ENCODE measurements at places on chromosomes 3 and 15.

- DNase-seq: no peak
Observed at GRCh38 chr3:5411786-5412185, 224.3 kb downstream of the EDEM1 start.

DNA sequence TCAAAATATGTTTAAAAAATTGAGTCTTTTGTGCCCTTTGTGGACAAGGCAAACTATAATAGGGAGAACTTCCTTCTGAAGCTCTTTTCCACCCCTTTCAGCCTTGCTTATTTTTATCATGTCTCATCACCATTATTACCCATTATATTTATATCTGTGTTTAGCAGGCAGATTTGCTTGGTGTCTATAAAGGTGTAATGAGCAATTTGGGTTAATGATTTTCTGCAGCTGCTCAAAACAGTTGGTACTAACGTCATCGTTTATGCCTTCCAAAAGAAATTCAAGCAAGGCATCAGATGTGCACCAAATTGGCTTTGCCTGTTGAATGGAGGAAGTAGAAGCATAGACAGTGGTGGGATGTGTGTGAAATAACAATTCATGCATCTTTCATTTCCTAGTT is 483.7 kb upstream of the SGO1 start:
- no peak for DNase-seq

DNA sequence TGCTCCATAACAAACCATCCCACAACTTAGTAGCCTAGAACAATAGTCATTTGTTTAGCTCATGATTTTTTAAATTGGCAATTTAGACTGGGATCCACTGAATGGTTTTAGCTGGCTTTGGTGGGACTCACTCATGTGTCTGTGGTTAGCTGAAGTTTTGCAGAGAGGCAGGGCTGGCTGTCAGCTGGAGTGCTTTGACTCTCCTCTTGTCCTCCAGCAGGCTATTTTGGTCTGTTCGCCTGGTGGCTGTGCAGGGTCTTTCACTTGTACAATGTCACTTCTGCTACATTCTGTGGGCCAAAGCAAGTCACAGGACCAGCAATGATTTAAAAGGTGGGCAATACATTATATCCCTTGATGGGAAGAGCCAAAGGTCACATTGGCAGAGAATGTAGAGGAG is 1146.5 kb downstream of the ROBO2 start:
- no peak for DNase-seq

DNA sequence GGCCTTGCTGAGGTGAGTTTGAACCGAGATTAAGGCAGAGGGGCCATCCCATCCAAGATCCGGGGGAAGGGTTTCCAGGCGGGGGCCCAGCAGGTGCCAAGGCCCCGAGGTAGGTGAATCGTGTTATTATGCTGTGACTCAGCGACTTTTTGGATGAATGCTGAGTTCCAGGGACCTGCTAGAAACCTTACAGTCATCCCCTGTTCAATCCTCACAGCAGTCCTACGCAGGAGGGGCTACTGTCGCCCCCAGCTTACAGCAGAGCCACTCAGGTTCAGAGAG is 40.9 kb downstream of the DNAJB8 start:
- no peak for DNase-seq

DNA sequence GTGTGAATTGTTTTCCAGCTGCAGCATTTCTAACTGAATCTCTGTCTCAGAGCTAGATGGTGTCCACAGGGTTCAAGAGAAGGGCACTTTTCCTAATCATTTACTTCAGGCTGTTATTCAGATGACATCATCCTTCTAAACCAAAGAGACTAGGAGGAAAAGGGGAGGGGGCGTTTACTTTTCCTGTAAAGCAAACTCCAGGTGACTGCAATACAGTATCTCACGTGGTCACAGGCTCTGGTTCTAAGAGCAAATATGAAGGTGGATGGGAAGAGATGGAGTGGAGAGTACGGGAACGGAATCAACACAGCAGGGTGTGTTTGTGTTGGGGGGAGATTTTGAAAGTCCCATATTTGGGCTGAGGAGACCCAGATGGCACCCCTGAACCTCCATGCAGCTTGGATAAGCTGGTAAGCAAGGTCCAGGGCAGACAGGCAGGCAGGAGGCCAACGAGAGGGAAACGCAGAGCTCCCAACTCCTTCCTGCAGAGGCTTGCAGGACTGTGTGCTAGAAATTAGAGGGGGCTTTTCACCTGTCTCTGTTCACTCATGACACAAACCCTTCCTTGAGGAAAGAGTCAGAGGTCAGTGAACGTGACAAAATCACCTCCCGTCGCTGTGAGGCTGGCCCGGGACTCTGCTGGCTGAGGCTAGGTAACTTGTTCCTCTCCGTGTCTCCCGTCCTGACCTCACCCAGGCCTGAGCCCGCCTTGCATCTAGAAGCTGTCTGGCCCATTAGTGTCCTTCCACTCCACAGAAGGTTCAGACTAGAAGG is 151.2 kb downstream of the OPA1 start:
- no peak for DNase-seq

- DNase-seq: no peak
Observed at GRCh38 chr3:12303534-12303933, 14.7 kb downstream of the PPARG start.

DNA sequence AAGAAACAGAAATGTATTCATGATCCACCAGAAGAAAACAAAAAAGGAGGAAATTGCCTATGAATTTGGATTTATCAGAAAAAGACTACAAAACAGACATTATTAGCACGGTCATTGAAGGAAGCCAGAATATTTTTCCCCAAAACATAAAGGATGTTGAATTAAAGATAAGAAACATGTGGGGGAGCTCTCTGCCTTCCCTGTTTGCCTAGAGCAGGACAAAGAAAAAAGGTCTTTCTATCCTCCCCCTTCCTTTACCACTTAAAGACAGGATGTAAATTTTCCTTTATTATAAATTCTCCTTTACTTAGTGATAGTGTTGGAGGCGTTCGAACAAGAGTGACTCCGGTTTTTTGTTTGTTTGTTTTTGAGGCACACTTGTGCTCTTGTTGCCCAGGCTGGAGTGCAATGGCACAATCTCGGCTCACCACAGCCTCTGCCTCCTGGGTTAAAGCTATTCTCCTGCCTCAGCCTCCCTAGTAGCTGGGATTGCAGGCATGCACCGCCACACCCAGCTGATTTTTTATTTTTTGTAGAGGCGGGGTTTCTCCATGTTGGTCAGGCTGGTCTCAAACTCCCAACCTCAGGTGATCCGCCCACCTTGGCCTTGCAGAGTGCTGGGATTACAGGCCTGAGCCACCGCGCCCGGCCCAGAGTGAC is 14.9 kb upstream of the RPN1 start:
- DNase-seq: no peak

- DNase-seq: peak; percentile 26
Observed at GRCh38 chr3:50572158-50572557, 2.8 kb downstream of the HEMK1 start.

DNA sequence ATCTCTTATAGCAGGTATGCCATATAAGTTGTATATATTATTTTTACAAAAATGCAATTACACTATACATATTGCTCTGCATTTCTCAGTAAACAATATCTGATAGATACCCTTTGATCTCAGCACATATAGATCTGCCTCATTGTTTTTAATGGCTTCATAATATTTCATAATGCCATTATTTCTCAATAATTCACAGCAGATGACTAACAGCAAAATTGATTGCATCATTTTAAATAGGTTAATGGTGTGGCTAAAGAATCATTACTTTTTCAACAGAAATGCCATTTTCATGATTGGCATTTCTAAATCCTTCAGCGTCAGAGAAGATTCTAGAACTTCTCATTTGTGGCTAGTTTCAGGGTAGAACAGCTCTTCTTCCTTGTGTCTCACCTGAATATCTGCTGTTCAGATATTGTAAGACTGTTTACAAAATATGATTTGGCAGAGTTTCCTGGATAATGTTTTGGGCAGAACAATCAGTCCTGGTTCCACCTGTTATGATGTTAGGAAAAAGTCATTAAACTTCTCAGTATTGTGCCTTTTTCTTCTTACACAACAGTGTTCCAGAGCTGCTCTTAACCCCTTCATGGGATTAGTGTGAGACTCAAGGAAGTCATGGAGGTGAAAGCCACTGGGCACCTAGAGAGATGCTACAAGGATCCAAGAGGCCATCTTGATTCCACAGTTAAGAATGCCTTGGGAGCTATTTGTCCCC is 397.6 kb upstream of the THBS1 start:
- DNase-seq: no peak

DNA sequence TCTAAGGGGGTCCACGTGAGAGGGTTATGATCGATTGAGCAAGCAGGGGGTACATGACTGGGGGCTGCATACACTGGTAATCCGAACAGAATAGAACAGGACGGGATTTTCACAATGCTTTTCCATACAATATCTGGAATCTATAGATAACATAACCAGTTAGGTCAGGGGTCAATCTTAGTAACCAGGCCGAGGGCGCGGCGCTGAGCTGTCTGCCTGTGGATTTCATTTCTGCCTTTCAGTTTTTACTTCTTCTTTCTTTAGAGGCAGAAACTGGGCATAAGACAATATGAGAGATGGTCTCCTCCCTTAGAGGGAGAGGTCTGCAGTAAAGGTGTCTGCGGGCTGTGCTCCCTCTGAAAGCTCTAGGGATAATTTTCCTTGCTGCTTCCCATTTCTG is 261.3 kb downstream of the XXYLT1 start:
- DNase-seq: no peak

DNA sequence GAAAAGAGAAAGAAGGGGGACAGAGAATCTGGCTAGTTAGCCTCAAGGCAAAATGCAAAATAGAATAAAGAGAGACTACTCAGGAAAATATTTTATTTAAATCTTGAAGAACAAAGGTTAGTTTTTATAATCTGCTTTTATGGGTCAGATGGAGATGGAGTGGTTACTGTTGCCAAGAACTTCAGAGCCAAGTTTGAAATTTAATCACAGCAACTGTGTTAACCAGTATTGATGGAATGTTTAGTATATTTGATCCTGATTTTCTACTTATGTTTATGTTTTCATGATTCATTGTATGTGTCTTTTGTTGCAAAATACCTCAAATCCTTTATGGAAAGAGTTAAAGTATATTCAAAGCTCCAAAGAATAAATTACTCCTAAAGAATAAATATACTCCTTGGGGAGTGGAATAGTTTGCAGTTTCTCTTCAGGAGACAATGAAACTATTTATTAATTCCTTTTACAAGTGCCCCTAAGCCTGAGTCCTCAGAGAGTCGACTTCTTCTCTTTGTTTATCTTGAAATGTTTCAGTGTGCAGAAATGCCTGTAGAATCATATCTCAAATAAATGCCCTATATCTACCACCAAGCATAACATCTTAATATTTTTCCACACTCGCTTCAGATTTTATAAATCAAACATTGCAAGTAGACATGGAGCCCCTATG is 60.9 kb upstream of the THSD4 start:
- DNase-seq: no peak

DNA sequence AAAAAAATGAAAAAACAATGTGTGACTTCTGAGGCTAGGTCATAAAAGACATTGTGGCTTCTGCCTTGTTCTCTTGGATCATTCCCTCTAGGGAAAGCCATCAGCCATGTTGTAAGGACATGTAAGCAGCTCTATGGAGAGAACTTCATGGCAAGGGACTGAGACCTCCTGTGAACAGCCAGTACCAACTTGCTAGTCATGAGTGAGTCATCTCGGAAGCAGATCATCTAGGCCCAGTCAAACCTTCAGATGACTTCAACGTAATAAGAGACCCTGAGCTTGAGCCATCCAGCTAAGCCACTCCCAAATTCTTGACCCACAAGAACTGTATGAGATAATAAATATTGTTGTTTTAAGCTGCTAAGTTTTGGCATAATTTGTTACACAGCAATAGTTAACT is 4.9 kb downstream of the MON1A start:
- no peak for DNase-seq

GRCh38 chr3:194265505-194265892 is 85.6 kb downstream of the CPN2 start:
- DNase-seq: no peak

- DNase-seq: no peak
Observed at GRCh38 chr15:38401701-38402100, 52.2 kb upstream of the FAM98B start.

GRCh38 chr3:117941015-117941414 is 1093.6 kb downstream of the IGSF11 start:
- no peak for DNase-seq

- DNase-seq: no peak
Observed at GRCh38 chr3:32405711-32406323, 14.2 kb downstream of the CMTM7 start.

GRCh38 chr3:133256787-133257483 is 142.9 kb upstream of the BFSP2 start:
- no peak for DNase-seq

Measured in GM12864 (cell line).